ENCODE measurements at places on chromosomes 5 and 9.

GRCh38 chr5:24591426-24591825 lies 53.4 kb downstream of the CDH10 start:
- DNase-seq = no peak

GRCh38 chr5:16806711-16807546 lies 129.2 kb downstream of the MYO10 start:
- no peak for DNase-seq

DNA sequence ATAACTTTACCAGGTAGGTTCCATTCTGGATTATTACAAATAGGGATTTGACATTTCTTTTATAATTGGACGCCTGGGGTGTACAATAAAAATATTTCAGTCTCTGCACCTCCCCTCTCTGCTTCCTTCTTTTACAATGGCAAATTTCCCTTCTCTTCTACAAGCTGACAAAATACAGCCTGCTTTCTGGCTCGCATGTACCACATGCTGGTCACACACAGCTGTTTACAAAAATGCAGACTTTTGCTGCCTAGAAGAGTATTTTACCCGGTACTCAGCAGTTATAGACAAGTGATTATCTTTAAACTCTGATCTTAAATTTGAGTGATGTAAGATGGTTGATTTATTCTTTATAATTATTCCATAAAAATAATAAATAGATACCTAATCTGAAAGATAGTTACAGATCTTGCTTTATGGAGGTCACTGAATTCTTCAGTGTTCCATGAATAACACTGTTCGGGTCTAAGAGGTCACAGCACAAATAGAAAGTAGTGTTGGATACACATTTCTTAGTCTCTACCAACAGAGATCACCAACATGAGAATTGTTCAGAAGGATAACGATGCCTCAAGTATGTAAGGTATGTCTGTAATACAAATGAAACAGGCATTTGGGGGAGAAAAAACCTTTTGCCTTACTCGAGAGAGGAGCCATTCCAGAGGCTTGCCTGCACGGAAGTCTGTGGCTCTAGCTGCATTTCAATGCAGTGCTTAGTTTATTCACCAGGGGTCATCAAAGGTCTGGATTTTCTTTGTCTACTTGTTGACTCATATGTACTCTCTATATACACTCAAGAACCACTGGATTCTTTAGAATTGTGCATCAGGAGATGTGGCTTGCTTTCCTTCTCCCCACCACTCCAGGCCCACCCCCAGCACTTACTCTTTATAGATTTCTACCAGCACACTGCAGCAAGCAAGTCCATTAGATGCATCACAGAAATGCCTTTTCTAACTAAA lies 206.6 kb upstream of the RFX3 start:
- peak; percentile 68 for DNase-seq

GRCh38 chr9:133274236-133275104 lies 531 bp downstream of the ABO start:
- DNase-seq = no peak

DNA sequence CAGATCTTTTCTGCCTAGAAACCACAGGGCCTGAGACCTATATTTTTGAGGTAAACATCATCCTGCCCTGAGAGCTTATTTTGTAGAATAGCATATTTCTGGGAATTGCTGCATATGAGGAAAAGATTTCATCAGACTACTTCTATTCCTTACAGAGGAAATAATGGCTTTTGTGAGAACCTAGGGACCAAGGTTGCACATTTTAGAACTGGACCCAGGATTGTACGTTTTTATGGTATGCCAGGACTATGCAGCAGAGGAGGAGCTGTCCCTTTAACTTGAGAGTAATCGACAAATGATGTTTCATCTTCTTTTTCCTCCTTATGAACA lies 2.2 kb upstream of the ALDH1A1 start:
- DNase-seq = peak; percentile 25

- DNase-seq = peak; percentile 9
These were observed 12.3 kb downstream of the IFNA21 start for GRCh38 chr9:21154018-21154608.

GRCh38 chr5:134539732-134540131 lies 14.3 kb downstream of the JADE2 start:
- no peak for DNase-seq

DNA sequence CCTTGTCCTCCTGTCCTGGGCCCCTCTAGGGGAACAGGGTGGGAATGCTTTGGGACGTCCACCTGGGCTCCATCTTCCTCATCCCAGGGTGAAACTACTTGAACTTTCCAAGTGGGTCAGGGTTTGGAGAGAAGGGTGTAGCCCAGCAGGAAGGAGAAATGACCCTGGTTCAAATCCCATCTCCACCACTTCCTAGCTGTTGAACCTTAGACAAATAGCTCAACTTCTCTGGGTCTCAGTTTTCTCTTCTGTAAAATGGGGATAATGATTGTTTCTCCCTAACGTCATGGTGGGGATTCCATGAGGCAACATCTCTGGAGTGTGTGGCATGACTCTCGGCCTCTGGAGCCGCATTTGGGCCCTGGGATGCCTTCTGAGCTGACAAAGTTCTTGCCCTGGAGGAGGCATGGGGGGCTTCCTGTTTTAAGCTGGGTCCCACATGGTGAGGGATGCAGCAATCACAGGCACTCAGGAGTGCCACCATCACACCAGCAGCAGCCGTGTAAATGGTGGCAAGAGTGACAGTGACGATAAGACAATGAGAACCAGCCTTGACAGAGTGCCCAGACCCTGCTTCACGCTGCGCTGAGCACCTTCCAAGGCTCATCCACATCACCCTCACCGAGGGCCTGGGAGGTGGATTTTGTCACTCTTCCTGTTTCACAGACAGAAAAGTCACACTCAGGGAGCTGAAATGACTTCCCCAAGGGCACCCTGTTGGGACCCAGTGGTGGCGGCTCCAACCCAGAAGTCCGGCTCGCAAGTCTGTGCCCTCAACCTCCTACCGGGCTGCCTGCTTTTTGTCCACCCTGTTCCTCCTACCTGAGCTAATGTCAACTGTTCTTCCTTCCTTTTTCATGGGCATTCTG lies 69.5 kb upstream of the IER5L start:
- DNase-seq = no peak

- DNase-seq = no peak
These were observed 7.5 kb downstream of the NHP2 start for GRCh38 chr5:178145965-178146820.

DNA sequence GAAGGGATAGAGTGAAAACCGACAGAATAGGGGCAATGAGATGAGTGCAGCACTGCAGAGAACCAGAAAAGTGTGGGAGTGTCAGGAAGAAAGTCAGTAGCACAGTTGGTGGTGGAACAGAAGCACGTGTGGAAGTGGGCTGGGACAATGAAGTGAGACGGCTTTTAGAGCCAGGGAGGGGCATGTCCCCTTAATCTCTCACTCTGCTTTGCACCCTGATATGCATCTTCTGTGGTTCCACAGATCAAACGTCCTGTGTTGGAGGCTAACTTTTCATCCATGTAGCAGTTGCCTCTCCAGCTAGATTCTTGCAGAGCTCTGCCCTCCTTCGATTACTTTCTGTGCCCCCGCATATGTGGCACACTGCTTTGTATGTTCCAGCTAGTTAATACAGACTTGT lies 163.6 kb downstream of the DOCK8 start:
- no peak for DNase-seq

DNA sequence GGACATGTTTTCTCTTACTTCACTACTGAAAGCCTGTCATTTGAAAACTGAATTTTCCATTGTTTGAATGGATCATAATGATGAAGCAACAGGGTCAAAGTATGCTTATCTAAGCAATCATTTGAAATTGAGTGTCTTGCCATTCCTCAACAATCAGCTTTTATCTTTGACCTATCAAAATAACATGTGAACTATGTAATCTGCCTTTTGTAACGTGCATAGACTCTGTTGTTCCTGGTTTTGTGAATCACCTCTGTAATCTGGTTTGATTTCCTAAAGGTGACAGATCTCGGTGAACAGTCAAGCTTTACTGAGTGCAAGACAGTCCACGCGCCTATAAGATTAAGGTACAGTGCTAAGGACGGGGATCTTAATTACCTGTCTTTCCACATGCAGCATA lies 3.3 kb downstream of the MEF2C start:
- no peak for DNase-seq

DNA sequence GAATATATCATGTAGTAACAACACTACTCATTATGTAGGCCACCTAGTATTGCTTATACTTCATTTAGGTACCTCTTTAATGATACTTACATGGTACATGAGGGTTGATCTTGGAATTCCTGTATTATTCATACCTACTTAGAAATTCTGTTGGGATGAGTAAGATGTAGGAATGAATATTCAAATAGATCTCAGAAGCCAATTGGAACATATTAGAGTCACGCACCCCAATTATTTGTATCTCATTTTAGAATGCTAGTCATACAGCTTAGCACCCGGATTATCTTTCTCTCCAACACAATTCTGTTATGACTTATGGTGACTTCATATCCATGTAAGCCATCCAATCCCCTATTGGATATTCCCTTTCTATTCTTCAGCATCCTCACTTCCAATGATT lies 106.7 kb upstream of the SH3GL2 start:
- no peak for DNase-seq

All from hindlimb muscle (tissue), 1 donor.